ENCODE measurements at places on chromosomes 12 and 14. TPM values are rescaled to one million over a fixed set of nuclear protein-coding genes. Genes with fewer than 3 reads are reported as not detected.
A peak's percentile ranks its signal among the peaks of the same experiment; 100 is the strongest.

LGALS3 gene
- polyA plus RNA-seq = 1,713 TPM

TSHR gene
- 0.60 TPM for polyA plus RNA-seq

DNA sequence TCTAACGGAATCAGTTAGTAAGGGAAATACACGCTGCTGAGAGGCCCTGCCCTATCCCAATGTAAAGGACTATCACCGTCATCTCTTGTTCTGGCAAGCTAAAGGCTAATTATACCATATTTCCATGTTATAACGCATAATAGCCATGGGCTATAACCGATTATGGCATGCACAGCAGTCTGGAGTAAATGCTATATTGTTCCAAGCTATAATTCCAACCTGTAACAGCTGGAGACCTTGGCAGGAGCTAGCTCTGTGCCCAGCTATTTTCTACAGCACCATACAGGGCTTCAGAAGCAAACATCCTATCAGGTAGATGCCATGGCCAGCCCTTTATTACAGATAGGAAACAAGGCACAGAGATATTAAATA lies 26.3 kb downstream of the SYNE3 start:
- H3K4me1 ChIP-seq = peaks cover 7% of the 10 kb centered on the region
- H3K27me3 ChIP-seq = no peaks in the 10 kb centered on the region
- H3K27ac ChIP-seq = peak overlapping the region; percentile 29
- no peak overlapping the region for H3K4me3 ChIP-seq
- DNase-seq = no peak
- H3K36me3 ChIP-seq = no peaks in the 10 kb centered on the region

DNA sequence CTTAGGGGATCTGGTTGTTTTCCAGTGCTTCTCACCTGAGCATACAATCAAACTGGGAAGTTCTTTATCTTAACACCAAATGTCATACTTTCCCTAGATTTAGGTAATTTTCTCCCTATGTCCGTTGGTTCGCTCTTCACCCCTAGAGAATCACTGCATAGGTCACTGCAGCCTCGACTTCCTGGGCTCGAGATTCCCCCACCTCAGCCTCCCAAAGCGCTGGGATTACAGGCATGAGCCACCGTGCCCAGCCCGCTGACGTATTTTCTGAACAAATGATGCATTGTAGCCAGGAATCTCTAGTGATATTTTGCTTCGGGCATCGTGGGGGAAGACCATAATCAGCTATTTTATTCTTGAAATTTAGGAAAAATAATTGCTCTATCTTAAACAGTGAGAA lies 1.1 kb upstream of the RPL41 start:
- peak overlapping the region; percentile 92 for H3K27ac ChIP-seq
- no peaks in the 10 kb centered on the region for H3K27me3 ChIP-seq
- peak; percentile 77 for DNase-seq
- H3K4me3 ChIP-seq = peak overlapping the region; percentile 68
- H3K4me1 ChIP-seq = no peaks in the 10 kb centered on the region

DNA sequence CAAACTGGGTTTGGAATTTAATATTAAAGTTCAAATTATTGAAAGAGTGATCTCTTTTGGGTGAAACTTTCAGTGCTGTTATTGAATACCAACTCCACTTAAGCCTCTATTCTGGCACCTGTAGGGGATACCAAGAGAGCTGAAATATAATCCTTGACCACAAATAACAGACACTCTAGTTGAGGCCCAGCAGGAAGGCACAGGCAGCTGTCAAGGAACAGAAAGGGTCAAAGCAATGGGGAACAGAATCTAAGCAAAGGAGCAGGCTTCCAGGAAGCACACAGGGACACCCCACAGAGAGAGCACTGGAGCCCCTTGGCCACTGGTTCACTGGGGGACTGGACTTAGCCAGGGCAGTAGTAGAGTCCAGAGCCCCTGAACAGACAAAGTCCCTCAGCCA lies 120.9 kb upstream of the SFSWAP start:
- no peaks in the 10 kb centered on the region for H3K4me1 ChIP-seq
- no peaks in the 10 kb centered on the region for H3K36me3 ChIP-seq
- no peak overlapping the region for H3K27ac ChIP-seq
- no peak overlapping the region for H3K4me3 ChIP-seq

DNA sequence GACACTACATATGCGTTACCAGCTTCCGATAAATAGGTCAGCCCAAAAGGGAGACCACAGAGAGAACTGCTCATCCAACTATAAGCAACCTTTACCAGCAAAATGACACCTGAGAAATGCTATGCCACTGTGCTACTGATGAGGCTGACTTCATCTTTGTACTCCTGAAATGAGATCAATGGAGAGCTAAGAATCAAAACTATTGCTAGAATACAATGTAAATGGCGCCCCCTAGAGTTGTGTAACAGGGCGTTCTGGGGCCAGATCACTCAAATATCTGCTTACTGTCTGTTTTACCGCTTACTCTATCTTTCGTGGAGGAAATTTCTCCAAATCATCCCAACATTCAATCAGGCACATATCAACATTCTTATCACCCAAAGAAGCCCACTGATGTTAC lies 4.6 kb downstream of the ZNF384 start:
- peaks cover 28% of the 10 kb centered on the region for H3K4me1 ChIP-seq
- no peak overlapping the region for H3K27ac ChIP-seq
- H3K36me3 ChIP-seq = peaks cover 4% of the 10 kb centered on the region
- no peak overlapping the region for H3K4me3 ChIP-seq
- no peak for DNase-seq
